ENCODE measurements at places on chromosomes 3 and 15. TPM values are rescaled to one million over a fixed set of nuclear protein-coding genes. Genes with fewer than 3 reads are reported as not detected.

The EIF4E3 gene
- 16.2 TPM for total RNA-seq

The GP5 gene
- total RNA-seq: 0.38 TPM

The MEIS2 gene
- total RNA-seq: 26.3 TPM

The ARL13B gene
- 4.2 TPM for total RNA-seq

The VPS39 gene
- 28.9 TPM for total RNA-seq

The GP9 gene
- not detected for total RNA-seq

The NUDT16 gene
- total RNA-seq: 5.5 TPM

The TMEM207 gene
- not detected for total RNA-seq

The WNT7A gene
- total RNA-seq: 0.09 TPM

The MKRN3 gene
- total RNA-seq: 6.7 TPM

The TMCO5A gene
- not detected for total RNA-seq

The UTS2B gene
- total RNA-seq: not detected

The EFCAB12 gene
- total RNA-seq: not detected

The HESX1 gene
- total RNA-seq: not detected

The MCTP2 gene
- total RNA-seq: 19.7 TPM

The CCR1 gene
- 0.45 TPM for total RNA-seq
